ENCODE measurements at places on chromosomes 16 and 17.

DNA sequence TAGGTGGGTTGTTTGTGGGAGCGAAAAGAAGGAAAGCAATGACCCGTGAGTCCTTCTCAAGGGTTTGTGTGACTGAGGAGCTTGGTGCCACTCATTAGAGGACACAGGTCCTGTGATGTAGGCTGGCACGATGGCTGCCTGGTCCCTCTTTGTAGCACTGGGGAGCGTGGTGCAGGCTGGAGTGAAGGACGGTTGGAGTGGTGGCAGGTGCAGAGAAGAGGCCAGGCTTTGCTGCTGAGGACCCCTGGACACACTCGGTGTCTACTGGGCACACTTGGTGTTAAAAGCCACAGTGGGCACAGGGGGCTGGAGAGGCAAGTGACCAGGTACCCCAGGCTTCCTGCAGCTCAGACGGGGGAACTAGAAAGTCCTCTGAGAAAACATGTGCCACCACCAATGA is 106.0 kb downstream of the NTN1 start:
- no peak for DNase-seq

DNA sequence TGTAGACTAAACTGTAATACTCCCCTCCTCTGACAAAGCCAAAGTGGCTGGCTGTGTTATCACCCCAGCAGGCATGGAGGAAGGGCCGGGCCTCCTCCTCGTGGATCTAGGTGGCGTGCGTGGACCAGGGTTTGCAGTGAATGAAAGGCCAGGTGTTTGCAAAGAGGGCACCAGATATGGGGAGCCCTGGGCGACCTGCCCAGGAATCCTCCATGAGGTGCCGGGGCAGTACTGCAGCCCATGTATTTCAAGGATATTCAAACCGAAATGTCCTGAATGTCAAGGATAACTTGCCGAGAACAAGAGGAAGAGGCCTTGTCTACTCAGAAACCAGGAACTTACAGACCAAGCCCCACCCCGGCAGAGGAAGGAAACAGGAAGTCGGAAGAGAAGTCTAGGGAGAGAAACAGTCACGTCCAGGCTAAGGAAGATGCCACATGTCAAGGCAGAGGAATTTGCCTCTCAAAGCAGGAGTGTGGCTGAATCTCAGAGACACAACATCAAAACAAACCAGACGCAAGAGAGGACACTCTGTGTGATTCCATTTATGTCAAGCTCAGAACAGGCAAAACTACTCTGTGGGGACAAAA is 13.7 kb upstream of the OSGIN1 start:
- DNase-seq: peak; percentile 18

DNA sequence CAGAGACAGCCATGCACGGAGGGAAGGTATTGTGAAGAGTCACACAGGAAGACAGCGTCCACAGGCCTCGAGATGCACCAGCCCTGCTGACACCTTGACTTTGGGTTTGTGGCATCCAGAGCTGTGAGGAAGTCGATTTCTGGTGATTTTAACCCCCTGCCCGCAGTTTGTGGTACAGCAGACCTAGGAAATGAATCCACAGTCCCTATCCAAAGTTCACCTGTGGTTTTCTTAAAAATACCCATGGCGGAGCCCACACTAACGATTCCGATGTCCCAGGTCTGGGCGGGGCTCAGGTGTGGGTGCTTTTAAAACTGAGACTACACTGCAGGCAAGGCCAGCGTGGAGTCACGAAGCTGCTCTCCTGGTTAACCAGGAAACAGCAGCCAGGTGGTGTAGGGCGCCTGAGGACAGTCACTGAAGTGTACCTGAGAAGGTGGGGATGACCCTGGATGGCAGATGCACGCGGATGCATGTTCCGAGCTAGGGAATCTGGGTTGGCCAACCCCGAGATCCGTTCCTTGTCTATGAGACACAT is 14.4 kb upstream of the MEAK7 start:
- DNase-seq: no peak

GRCh38 chr16:89135971-89136765 is 35.4 kb upstream of the CDH15 start:
- DNase-seq: no peak

DNA sequence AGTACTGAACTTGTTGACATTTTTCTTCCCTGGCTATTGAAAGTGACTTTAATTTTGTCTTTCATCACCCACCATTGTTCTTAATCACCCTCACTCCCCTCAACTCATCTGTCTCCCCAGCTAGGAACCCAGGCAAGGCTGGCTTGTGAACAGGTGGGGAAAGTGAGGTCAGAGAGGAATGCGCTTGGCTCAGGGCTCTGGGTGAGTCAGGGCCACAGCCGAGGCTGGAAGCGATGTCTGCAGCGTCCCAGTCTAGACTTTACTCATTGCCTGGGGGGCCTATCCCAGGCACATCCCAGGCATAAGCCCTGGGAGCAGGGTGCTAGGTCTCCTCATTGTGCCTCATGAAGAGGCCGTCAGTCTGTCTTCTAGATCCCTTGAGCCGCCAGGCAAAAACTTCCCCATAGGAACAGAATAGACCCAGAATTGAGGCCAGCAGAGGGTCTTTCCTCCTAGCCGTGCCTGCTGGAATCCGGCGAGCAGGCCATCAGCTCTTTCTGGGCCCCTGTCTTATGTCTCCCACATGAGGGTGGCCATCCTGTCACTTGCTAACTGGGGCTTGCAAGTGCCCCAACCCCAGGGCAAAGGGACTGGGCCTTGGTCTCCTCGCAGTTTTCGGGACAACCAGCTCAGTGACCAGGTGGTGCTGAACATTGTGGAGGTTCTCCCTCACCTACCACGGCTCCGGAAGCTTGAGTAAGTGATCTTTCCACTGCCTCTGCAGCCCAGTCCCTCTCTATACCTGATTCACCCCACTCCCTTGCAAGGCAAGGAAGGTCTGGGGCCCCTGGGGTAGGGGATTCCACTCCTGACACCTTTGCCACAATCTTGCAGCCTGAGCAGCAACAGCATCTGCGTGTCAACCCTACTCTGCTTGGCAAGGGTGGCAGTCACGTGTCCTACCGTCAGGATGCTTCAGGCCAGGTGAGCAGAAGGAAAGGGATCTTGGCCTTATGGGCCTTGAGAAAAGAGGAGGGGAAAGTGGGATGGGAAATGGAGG is 40.1 kb downstream of the NLRC5 start:
- peak; percentile 61 for DNase-seq

DNA sequence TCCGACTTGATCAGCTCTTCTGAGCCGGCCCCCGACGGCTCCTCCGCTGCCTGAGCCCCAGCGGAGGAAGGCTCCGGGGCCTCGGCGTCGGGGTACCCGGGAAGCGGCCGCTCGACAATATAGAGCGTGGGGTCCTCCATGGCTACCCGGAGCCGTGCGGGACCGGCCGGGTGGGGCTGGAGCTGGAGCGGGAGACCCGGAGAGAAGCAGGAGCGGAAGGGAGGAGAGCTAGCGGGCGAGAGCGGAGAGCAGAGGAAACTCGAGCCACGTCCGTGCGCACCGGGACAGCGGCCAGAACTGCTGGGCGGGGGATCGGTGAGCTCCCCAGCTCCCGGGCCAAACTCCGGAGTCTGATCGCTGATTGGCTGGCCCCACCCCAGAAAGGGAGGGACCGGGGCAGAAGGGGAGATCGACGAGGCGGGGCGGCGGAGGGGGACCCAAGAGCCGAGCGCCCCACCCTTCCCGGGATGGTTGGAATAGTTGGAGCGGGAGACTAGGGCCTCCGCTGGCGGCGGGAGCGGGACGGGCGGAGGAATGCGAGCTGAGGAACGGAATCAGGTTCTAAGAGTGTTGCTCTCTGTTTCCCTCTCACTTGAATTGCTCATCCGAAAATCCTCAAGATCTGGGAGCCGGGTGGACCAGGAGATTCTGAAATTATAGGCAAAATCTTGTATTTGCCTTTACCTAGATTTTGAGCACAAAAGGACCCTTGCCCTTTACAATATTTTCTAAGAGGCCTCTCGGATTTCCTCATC is at the start of gene CAVIN1:
CAVIN1 (minus strand) TSS at position 299 of the 755 bp plus-strand sequence; CDS start at position 140, 159 bp downstream.
- DNase-seq: peak; percentile 99

GRCh38 chr16:60882816-60883215 is 1153.4 kb downstream of the CDH8 start:
- DNase-seq: no peak

DNA sequence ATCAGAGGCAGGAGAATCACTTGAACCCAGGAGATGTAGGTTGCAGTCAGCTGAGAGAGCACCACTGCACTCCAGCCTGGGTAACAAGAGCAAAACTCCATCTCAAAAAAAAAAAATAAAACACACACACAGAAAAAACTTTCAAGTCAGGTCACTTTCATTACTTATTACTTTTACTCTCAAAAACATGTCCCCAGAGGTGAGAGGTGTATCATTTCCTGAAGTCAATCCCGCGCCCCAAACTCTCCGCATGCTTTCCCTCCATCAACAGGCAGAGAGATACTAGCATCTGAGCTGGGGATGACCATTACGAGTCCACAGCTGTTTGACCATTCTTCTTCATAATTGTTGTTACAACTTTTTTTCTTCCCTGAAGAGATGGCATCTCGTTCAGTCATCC is 48.7 kb downstream of the YWHAE start:
- no peak for DNase-seq

GRCh38 chr17:72205357-72205756 is 84.5 kb downstream of the SOX9 start:
- no peak for DNase-seq

DNA sequence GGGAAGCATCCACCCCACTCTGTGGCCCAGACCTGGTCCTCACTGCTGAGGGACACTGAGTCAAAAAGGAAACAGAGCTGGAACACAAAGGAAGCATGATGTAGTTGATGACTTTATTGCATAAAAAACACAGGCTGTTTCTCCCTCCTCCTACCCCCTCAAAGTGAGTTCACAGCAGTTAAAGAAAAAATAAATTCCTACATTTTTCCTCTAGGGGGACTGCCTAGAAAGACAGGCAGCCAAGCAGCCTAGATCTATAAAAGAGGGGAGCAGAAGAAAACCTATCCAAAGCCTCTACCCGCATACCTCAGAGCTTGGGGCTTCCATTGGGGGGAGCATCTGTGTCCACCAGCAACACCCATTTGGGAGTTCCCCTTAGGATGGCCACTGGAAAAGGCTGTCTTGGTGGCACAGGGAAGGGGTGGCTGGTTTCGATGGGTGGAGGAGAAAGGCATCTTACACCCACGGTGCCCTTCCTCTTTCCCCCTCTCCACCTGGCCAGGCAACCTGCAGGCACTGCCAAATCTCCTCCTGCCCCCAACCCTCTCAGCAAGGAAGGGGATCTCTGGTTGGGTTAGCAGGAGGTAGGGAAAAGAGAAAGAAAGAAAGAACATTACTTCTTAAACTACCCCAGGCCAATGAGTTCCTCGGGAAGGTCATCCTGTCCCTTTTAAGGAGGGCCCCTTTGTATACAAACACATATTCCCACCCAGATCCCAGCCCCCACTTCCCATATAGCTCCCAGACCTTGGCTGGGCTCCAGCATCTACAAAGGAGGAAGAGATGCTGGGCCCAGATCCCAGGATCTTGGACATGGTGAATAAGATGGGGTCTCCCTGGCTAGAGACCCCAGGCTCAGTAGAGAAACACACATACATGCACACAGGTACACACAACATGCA is 4.0 kb upstream of the SCRN2 start:
- DNase-seq: peak; percentile 49

GRCh38 chr17:53135969-53136368 is 686.8 kb upstream of the KIF2B start:
- no peak for DNase-seq

DNA sequence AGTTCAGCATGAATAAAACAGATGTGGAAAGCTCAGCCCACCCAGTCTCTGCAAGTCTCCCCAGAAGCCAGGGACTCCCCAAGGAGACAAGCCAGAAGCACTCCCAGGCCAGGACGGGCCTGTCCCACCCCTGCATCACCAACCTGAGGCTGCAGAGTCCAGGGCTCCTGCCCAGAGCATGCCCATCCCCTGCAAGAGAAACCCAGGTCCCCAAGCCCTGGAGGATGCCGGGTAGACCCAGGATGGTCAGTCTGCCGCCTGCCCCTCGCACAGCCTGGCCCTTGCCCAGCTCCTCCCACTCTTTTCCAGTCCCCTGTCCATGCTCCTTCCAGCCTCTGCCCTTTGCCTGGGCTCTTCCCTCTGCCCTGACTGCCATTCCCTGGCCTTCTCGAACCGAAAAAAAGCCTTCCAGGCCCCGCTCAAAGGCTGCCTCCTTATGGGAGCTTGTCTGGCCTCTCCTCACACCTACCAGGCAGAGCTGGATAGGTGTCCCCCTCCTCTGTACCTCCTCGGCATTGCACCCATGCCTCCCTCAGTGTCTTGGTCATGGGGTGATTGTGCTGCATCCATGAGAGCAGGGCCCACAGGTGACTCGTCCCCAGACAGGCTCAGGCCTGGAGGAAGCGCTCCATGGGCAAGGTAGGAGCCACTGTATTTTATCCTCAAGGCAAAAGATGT is 44.8 kb downstream of the BEAN1 start:
- no peak for DNase-seq

DNA sequence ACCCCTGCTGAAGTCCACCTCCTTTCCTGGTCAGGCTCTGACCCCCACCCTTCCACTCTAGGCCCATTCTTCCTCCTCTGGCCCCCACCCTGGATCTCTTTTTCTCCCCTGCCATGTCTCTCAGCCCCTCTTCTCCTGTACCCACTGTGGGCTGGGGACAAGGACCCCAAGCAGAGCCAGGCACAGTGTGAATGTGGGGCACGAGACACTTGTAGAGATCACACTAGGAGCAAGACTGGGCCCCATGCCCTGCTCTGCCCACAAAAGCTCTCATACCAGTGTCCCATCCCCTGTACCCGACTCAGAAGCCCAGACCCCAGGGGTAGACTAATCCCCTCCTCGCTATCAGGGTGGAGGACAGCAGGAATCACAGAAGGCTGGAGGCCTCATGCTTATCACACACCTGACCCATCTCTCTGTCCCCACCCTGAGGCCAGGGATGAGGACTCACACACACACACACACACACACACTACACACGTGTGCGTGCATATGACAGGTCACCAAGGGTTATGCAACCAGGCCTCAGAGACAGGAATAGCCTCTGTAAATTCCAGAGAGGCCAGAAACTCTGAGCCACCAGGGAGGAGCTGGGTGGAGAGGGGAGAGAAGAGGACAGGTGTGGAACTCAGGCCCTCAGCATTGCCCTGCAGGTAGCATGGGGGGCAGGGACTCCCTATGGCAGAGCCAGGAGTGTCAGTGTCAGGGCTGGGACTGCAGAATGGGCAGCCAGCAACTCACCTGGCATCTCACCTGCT is 21.1 kb downstream of the ARHGAP27 start:
- DNase-seq: no peak

- peak; percentile 91 for DNase-seq
Observed at GRCh38 chr17:78329263-78330059, 30.4 kb downstream of the SOCS3 start.

GRCh38 chr16:78196502-78196901 is 97.0 kb downstream of the WWOX start:
- DNase-seq: no peak
